Osteoblast (primary cell): ENCODE measurements at places on chromosomes 1 and 21. TPM values are rescaled to one million over a fixed set of nuclear protein-coding genes. Genes with fewer than 3 reads are reported as not detected.

- no peak for DNase-seq
- no peak overlapping the region for H3K4me3 ChIP-seq
- H3K27ac ChIP-seq: peak overlapping the region; percentile 93
Observed at GRCh38 chr21:29164323-29164942, 34.0 kb downstream of the MAP3K7CL start.

- peaks cover 9% of the 10 kb centered on the region for H3K36me3 ChIP-seq
- H3K4me1 ChIP-seq: peaks cover 31% of the 10 kb centered on the region
- DNase-seq: no peak
Observed at GRCh38 chr1:225627304-225627947, 25.5 kb downstream of the ENAH start.

DNA sequence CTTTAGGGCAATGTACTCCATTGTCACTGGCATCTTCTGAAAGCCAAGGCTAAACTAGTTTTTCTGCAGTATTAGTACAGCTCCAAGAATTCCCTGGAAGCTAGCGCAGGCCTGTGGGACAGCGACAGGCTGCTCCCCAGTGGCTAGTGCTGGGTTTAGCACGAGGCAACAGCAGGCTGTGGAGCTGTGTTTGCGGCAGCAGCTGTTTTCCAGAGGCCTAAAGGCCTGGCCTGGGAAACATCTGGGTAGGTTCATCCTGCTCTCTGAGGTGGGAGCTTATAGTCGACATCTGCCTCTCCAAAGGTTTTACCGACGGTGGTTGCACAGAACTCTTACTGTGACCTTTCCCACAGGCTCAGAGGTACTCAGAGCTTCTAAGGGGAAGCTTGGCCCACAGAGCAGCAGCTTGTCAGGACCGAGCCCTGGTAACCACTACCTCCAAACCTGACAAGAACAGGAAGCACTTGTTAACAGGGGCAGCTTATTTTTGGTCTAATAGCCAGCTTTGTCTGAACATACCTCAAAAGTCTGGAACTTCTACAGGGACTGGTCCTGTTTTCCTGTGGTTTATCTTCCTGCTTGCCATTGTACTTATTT, 17.2 kb downstream of the CC2D1B start:
- peak; percentile 85 for DNase-seq
- peaks cover 22% of the 10 kb centered on the region for H3K36me3 ChIP-seq
- no peak overlapping the region for H3K27ac ChIP-seq
- H3K4me3 ChIP-seq: no peak overlapping the region
- H3K4me1 ChIP-seq: peaks cover 9% of the 10 kb centered on the region
- no peaks in the 10 kb centered on the region for H3K27me3 ChIP-seq

GRCh38 chr1:62900566-62900965, 116.6 kb downstream of the ATG4C start:
- DNase-seq: no peak
- H3K27me3 ChIP-seq: peaks cover 2% of the 10 kb centered on the region
- H3K36me3 ChIP-seq: no peaks in the 10 kb centered on the region

DNA sequence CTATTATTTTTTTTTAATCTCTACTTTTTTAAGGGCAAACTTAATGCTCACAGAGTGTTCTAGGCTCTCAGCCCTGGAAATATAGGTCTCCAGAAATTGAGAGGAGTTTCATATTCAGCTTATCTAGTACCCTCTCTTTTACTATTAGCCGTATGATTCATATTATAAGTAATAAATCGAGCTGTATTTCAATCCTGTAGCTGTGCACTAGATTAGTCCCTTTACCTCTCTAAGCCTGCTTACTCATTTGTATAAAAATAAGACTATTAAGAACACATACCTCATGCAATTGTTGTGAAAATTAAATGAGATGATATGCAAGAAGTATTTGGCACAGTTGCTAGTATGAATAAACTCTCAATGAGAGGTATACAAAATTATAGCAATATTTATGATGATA, 128.2 kb upstream of the HOOK1 start:
- no peaks in the 10 kb centered on the region for H3K36me3 ChIP-seq
- no peak overlapping the region for H3K4me3 ChIP-seq
- H3K4me1 ChIP-seq: peaks cover 2% of the 10 kb centered on the region
- H3K27me3 ChIP-seq: no peaks in the 10 kb centered on the region

GRCh38 chr1:160340146-160340545, 2.9 kb downstream of the COPA start:
- H3K4me3 ChIP-seq: peak overlapping the region; percentile 11
- peaks cover 54% of the 10 kb centered on the region for H3K36me3 ChIP-seq
- no peak for DNase-seq

GRCh38 chr1:65613884-65614283, 178.8 kb upstream of the PDE4B start:
- no peak overlapping the region for H3K27ac ChIP-seq
- no peaks in the 10 kb centered on the region for H3K27me3 ChIP-seq
- H3K4me3 ChIP-seq: no peak overlapping the region
- H3K36me3 ChIP-seq: peaks cover 4% of the 10 kb centered on the region
- DNase-seq: no peak
- H3K4me1 ChIP-seq: no peaks in the 10 kb centered on the region

- H3K4me1 ChIP-seq: no peaks in the 10 kb centered on the region
- H3K36me3 ChIP-seq: no peaks in the 10 kb centered on the region
- peaks cover 20% of the 10 kb centered on the region for H3K27me3 ChIP-seq
- H3K27ac ChIP-seq: no peak overlapping the region
Observed at GRCh38 chr1:119435052-119435451, 20.1 kb downstream of the HSD3B2 start.

GRCh38 chr1:6207921-6208320, 2.0 kb downstream of the RNF207 start:
- H3K27me3 ChIP-seq: no peaks in the 10 kb centered on the region
- H3K4me3 ChIP-seq: no peak overlapping the region
- DNase-seq: peak; percentile 85
- peaks cover 3% of the 10 kb centered on the region for H3K36me3 ChIP-seq
- no peaks in the 10 kb centered on the region for H3K4me1 ChIP-seq

ANXA9 gene
- total RNA-seq: under 0.01 TPM in 2 replicates

C1QC gene
- 2.2 TPM in 1 of 2 replicates, not detected in the other for total RNA-seq

SLC5A9 gene
- not detected in 2 replicates for total RNA-seq

GREM2 gene
- 4.7 and 5.6 TPM in 2 replicates for total RNA-seq

TRIM45 gene
- total RNA-seq: 1.4 and 2.1 TPM in 2 replicates

INKA2 gene
- 3.5 and 3.6 TPM in 2 replicates for total RNA-seq

CNIH4 gene
- 36.2 and 46.3 TPM in 2 replicates for total RNA-seq

PDZK1 gene
- 0.29 and 0.36 TPM in 2 replicates for total RNA-seq

ZYG11A gene
- under 0.01 TPM in 2 replicates for total RNA-seq
